ENCODE measurements at places on chromosomes 4 and X.

GRCh38 chrX:2875798-2876399 lies 47.2 kb downstream of the GYG2 start:
- peak; percentile 10 for DNase-seq

DNA sequence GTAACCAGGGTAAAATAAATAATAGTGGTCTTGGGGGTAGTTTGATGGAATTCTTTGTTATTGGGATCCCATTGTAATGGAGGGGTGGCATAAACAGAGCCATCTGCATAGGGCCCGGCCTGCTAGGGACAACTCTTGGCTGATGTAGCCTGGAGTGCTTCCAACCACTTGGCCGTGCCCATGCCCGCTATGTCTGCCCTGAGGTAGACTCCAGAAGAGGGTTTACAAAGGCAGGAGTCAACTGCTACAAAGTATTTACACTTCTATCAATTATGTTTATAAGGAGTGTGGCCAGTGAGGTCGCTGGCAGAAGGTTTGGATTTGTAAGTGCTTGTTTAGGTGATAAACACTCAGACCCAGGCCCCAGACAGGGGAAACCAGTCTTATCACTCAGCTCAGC lies 8.1 kb downstream of the RASL11B start:
- no peak for DNase-seq

- no peak for DNase-seq
These were observed 11.8 kb downstream of the ANOS1 start for GRCh38 chrX:8720136-8720535.

DNA sequence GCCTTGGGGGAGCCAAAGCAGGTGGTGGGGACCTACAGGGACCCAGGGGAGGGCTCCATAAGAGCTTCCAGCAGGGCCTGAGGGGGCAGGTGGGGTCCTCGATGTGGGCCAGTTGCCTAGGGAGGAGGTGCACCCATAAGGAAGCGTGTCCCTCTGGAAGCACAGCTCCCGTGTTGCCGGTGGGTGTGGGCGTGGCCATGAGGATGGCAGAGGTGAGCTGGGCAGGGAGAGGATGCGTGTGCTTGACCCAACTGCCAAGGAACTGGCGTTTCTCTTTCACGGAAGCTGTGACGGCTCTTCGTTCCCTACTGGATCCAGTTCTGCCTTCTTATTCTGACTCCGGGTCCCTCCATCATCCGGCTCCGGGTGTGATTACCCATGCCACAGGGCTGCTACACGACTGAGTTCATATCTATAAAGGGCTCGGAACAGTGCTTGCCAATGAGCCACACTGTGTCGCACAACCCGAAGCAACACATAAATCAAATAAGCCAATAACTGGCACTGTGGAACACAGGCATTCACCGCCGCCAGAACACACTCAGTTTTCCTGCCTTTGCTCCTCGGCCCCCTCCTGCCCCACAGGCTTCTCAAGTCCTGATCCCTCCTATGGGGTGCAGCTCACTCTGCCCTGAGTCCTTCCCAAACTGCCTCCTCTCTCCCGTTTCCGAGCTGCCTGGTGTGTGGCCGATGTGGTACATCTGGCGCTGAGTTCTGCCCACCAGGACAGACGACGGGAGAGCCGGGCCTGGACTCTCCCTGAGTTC lies 35.5 kb downstream of the RNF212 start:
- no peak for DNase-seq

DNA sequence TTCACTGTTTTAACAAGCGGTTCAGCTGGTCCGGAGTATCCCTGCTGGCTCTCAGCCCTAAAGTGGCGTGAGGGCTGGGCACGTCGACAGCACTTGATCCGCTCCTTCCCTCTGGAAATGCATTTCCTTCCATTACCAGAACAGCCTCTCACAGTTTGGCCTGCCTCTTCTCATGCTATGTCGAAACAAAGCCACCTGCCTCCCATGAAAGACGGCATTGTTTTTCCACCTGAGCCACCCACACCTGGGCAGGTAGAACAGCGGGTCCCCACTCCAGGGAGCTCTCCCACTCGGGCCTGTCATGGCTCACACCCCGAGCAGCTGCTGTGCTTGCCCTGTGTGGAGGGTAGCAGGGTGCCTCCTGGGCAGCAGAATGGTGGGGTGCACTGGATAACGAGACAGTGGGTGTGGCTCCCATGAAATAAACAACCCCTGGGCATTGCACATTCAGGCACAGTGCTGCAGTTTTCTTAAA lies 86.2 kb downstream of the FHDC1 start:
- DNase-seq: peak; percentile 25
